ENCODE measurements at places on chromosomes 6 and 20.

DNA sequence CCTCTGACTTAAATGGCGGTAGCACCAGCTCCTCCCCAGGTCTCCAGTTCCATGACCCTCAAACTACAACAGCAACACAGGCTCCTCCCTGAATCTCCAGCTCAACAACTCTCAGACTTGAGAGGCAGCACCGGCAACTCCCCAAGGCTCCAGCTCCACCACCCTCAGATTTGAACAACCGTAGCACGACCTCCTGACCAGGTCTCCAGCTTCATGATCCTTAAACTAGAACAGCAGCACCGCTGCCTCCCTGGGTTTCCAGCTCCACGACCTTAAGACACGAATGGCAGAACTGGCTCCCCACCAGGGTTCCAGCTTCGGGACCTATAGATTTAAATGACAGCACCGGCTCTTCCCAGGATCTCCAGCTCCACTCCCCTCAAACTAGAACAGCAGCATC is 325.8 kb downstream of the PREX1 start:
- DNase-seq, result no peak

GRCh38 chr6:87115402-87116135 is 20.7 kb upstream of the CGA start:
- no peak for DNase-seq

DNA sequence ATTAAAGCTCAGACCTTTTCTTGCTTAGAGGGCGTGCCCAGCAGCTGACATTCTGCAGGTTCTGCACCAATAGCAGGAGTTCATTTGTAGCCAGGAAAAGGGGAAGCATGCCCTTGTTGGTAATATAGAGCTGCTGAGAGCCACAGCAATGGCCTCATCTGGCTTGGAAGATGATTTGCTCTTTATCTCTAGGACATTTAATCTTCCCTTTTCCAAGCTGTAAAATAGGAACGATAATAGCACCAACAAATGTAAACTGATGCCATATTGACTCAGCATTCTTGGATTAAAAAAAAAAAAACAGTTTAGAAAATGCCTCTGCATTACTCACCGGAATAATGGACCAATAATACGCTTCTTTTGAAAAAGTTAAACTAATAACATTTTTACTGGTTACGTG is 93.4 kb upstream of the SLC2A12 start:
- no peak for DNase-seq

- no peak for DNase-seq
Measured at GRCh38 chr6:74941424-74941823, 264.4 kb downstream of the COL12A1 start.

DNA sequence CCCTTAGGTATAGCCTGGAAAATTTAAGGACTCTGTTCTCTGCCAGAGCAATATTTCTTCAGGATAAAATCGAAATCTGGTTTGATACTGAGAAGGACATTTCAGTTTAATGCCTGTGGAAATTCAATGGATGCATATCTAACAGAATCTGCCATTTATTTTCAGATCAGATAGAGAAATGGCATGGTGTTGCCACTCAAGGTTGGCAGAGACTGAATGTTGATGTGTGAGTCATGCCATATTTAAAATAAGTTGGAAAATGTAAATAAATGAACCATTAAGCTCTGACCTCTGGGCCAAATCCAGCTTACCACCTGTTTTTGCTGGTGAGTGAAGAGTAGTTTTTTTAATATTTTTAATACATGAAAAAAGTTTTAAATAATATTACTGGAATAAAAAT is 594.6 kb downstream of the DOK5 start:
- no peak for DNase-seq

GRCh38 chr6:102660303-102660702 is 1266.8 kb downstream of the GRIK2 start:
- DNase-seq, result no peak

- DNase-seq, result no peak
Measured at GRCh38 chr6:3749977-3750316, 1.6 kb downstream of the PXDC1 start.
